Coronary artery (tissue), 2 donors: ENCODE measurements at places on chromosomes 12 and 14.

DNA sequence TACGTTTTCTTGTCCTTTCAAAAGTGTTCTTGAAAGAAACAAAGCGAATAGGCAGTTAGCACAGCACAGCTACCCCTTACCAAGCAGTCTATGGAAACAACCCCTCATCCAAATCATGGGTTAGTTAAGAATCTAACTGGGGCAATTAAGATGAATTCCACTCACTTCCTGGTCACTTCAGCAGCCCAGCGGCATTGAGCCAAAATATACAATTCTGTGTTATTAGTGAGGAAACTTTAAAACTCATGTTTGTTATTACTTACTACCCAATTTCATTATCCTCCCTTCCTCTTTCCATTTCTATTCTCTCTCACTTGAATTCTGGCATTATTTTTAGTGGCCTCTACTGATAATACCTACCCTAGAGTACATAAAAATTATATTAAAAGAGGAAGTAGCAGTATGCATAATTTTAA, 121.4 kb downstream of the PPHLN1 start:
- no peak for DNase-seq

- no peak for DNase-seq
Observed at GRCh38 chr12:26091822-26092221, 33.0 kb downstream of the BHLHE41 start.

DNA sequence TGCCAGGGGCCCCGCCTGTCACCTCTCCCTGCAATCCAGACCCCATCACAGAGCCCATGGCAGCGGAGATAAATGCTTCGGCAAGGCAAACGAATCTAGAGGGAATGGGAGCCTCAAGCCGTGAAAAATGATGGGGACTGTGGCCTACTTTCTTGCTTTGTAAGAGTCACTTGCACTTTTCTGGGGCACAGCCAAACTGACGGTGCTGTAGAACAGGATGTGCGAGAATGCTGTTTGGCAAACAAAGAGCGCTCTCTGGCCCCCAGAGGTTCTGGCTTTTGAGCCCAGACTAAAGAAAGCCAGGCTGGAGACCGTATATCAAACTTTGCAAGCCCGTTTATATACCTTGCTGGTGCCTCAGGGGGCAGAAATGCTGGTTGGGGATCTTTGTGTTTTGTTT, 108.7 kb downstream of the CACNA1C start:
- no peak for DNase-seq

- DNase-seq: no peak
Observed at GRCh38 chr14:34161351-34162082, 210.6 kb upstream of the EGLN3 start.

GRCh38 chr14:81147140-81147897, 73.4 kb downstream of the GTF2A1 start:
- DNase-seq: no peak

- no peak for DNase-seq
Observed at GRCh38 chr12:1879633-1880032, 38.8 kb downstream of the CACNA2D4 start.

DNA sequence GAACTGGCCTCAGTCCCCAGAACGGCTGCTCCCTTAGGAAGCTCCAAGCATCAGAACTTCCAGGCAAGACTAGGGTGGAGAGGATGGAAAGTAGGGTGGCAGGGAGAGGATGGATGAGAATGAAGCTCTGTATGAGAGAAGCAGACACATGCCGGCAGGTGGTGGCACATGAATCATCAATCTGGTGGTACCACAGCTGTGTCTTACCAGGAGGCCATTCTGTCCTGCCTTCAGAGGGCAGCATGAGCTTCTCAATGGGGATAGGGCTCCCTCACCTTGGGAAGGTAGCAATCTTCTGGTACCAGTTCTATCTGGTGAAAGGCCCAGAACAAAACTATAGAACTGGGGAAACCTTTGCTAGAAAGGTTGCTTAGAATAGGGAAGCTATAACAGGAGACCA, 55.4 kb upstream of the PYGL start:
- no peak for DNase-seq

- no peak for DNase-seq
Observed at GRCh38 chr12:127065595-127065994, 1201.4 kb upstream of the TMEM132C start.

GRCh38 chr12:11678781-11679180, 29.3 kb downstream of the ETV6 start:
- no peak for DNase-seq

DNA sequence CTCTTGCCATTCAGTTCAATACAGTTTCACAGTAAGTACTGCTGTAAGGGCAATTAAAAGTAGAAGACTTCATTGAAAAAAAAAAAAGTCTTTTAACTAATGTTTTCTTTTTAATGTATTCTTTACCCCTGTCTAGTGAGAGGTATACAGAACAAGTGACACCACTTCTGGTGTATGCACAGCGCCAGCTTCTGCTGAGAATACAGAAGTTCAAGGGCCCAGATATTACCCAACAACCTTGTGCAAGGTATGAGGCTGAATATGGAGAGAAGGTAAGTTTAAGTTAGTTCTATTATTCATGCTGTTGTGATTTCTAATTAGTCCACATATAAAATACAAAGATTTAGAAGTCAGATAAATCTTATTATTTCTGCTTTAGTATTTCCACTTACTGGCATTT, 168.7 kb downstream of the CFAP54 start:
- DNase-seq: no peak

- no peak for DNase-seq
Observed at GRCh38 chr12:121217063-121217462, 7.1 kb downstream of the P2RX4 start.

- no peak for DNase-seq
Observed at GRCh38 chr12:28872654-28873268, 276.3 kb upstream of the FAR2 start.

- DNase-seq: no peak
Observed at GRCh38 chr12:46208370-46208769, 60.5 kb downstream of the SLC38A1 start.

DNA sequence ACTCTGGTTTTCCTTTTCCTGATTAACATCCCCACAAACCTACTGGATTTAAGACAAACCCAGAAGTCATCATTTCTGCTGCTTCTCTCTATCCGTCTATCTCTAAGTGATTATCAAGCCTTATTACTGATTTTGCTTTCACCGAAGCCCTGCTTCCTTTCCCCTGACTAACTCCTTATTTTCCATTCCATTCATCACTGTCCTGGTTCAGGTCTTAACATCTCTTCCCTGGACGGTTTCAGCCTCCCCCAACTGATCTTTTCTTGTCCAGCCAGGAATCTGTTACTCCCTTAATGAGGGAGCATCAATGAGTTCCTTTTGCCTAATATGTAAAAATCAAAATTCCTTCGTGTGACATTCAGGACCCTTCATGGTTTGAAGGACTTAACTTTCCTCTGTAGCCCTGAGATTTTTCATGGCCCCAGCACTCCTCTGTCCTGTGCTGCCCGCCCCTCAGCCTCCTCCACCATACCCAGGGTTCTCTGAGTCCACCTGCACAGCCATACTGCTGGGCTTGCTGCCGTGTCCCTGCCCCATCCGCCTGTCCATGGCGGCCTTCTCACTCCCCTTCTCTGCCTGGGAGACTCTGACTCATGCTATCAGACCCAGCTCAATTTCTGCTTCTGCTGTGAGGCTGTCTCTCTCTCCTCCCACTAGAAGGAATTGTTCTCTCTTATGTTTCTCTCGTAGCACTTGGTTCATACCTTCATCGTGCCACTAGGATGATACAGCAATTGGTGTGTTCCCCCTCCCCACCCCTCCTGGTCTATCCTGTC, 167.8 kb upstream of the HIF1A start:
- no peak for DNase-seq

- DNase-seq: no peak
Observed at GRCh38 chr14:80434574-80435321, 223.4 kb upstream of the DIO2 start.

DNA sequence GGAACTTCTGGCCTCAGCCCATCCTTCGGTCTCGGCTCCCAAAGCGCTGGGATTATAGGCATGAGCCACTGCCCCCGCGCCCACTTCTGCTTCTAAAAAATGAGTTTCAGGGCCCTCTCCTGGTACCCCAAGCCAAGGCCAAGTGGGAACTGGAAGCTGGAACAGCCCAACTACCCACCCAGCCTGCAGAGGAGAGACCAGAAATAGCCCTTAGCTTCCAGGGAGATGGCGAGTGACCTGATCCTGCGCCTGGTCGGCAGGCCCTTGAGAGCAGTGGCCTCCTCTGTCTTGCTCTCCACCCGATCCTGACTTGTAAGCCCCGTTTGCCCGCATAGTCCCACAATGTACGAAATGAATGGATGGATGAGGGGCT, 31.2 kb upstream of the PLEKHG6 start:
- DNase-seq: no peak

DNA sequence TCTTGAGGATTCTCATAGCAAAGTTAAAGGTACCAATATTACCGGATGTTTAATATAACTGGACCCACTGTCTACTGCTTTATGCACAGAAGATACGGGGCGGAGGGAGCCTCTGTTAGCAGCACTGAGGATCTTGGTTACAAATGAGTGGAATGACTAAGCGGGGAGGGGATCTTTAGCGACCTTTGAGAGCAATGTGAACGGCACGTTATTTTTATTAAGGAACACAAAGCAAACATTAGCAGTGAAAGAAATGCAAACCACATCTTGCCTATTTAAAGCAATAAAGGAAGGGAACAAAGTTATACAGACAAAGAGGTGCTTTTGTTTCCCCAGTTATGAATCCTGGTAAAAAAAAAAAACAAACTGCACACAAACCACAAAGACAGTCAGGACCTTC, 27.1 kb upstream of the PRMT8 start:
- no peak for DNase-seq
